ENCODE measurements at places on chromosomes 6 and 20. TPM values are rescaled to one million over a fixed set of nuclear protein-coding genes. Genes with fewer than 3 reads are reported as not detected.

DNA sequence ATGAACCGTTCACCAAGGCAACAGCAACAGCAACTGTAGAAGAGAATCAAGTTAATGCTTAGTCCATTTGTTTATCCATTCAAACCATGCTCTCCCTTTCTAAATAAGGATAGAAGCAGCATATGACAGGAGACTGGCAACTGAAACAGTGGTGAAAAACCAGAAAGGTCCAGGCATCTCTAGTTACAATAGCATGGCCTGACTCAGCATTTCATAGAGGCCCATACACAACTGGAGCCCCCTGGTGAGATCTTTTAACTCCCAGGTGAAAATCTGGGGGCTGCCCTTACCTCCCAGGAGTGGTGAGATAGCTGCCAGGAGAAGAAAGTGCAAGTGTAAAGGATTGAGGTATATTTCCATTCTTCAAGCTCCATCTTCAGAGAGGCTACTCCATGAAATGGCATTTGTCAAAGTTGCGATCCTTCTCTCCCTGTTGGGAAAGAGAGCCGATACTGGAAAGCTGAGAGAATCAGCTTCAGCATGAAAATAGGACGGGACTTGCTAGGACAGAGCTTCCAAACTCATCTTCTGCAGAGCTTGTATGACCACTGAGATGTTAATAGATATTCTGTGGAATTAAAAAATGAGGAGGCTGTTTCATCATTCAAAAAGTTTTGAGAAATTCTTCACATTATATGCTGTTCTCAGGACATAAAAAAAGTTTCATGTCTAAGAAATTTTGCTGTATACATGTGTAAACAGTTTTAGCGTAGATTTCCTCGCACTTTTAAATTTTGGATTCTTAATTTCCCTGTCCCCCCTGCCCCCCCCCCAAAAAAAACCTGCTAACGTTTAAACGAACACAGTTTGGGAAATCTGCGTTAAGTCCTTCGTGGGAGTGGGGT, 10.9 kb upstream of the SLC2A12 start:
- DNase-seq = peak; percentile 68

DNA sequence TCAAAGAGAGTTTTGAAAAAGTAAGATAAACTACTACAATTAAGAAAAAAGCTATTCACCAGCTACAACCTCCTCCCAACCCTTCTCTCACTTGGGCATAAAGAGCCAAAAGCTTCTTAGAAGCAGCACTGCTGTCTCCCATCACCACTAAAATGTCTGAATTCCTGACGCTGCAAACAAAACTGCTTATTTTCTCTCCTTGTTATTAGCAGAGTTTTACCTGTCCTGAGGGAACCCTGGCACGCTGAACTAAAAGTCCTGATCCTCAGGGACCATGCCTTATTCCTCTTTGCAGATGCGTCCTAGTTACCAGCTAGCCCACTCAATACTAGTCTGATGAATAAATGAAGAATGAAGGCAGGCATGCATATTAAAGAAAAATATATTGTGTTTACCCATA, 1.1 kb downstream of the HACE1 start:
- DNase-seq = no peak

DNA sequence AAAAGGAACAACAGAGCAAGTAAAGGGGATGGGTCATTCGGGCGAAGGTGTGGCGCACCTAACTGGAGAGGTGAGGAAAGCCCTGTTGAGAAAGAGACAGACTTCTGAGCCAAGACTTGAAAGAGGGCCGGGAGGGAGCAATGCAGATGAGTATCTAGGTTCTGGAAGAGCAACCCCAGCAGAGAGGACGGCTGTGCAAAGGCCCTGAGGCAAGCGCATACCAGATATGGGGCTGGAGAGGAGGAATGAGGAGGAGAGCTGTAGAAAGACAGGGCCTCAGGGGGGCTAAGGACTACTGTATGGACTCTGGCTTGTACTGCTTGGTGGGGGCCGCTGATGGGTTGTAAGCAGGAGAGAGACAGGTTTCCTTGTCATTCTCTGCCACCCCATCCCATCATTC, 21.9 kb downstream of the TRERF1 start:
- DNase-seq = no peak

DNA sequence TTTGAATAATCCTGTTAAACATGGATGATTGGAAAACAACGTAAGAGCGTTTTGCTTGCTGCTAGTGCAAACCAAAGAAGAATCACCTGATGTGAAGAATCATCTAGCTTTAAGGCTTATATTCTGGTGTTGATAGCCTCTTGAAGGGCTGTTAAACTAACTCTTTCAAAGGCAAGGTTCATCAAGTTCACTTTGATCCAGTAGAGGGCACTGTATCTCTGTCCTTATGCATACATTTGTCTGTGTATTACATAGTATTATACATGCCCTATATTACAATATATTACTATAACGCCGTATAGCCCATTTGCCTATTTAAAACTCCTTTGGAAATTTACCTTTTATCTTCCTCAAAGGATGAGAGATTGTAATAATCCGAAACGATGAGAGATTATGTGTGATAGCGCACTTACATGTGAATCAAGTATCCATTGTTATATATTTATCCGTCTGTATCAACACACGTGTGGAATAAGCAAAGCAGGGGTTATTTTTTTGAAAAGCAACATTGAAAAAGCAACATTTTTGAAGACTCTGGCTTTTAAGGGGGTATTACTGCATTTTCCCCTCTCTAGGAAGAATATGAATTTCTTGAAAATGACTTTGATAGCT, 50.8 kb upstream of the NRN1 start:
- DNase-seq = peak; percentile 55

- DNase-seq = no peak
These were observed 89.2 kb downstream of the NOL4L start for GRCh38 chr20:32495949-32496348.

DNA sequence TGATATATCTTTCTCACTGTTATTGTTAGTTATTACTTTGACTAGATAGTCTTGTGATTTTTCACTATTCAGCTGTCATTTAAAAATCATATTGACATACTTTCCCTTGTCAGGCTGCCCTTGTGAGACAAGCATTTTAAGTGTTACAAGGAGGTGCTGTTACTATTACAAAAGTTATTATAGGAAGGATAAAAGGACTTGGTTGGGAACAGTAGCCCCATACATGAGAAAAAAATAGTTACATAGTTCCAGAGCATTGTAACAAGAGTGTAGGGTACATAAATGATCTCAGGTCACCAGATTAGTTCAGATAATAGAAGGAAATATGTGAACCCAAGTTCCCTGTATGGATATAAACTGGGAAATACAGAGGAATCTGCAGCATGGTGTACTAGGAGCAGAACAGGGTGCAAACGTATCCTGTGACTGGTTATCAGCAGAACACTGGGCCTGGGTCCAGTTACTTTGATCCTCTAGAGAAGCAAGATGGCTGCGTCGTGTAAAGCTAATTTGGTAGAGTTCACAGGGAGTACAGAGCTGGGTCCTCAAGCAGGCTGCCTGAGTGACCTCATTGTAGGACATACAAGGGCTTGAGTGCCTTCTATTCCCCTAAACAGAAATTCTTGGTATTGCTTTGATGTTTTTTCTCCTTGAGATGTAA, 38.5 kb upstream of the HDDC2 start:
- no peak for DNase-seq

- no peak for DNase-seq
These were observed 46.1 kb upstream of the PBOV1 start for GRCh38 chr6:138264372-138264880.

- DNase-seq = no peak
These were observed 14.0 kb downstream of the TRDN start for GRCh38 chr6:123622780-123623179.

DNA sequence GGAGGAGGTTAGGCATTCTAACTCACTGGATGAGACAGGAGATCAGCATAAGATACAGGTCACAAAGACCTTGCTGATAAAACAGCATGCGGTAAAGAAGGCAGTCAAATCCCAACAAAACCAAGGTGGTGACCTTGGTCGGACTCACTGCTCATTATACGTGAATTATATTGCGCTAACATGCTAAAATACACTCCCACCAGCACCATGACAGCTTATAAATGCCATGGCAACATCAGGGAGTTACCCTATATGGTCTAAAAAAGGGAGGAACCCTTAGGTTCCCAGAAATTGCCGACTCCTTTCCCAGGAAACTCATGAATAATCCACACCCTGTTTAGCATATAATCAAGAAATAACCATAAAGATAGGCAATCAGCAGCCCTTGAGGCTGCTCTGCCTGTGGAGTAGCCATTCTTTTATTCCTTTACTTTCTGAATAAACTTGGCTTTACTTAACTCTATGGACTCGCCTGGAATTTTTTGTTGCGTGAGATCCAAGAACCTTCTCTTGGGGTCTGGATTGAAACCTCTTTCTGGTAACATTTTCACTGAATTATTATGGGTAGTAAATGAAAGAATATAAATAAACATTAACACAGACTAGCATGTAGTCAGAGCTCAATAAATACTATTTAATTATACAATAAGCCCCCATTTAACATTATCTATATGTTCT, 3.0 kb upstream of the LAMA4 start:
- DNase-seq = no peak

Gene LIME1
- 13.6 TPM for total RNA-seq

Gene DEFB112
- not detected for total RNA-seq
